ENCODE measurements at places on chromosomes 2 and 18.

GRCh38 chr2:204849892-204850291, 304.6 kb downstream of the PARD3B start:
- DNase-seq: no peak

DNA sequence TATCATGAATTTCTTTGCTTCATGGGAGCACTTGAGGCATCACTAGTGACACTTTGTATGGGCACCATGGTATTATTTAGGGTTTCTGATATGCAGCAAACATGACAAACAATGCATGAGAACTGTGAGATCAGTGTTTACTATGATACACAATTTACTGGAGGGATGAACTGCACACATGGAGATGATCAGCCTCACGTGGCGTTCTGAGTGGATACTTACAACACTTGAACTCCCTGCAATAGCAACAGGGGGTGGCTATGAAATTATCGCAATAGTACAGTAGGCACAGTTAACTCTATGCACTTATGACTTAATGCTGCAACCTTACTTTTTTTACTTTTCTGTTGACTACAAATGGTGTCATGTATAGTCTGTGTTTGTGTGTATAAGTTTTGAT, 18.5 kb upstream of the UGT1A8 start:
- DNase-seq: no peak

GRCh38 chr2:219772103-219772635, 144.7 kb downstream of the SLC4A3 start:
- DNase-seq: peak; percentile 95

DNA sequence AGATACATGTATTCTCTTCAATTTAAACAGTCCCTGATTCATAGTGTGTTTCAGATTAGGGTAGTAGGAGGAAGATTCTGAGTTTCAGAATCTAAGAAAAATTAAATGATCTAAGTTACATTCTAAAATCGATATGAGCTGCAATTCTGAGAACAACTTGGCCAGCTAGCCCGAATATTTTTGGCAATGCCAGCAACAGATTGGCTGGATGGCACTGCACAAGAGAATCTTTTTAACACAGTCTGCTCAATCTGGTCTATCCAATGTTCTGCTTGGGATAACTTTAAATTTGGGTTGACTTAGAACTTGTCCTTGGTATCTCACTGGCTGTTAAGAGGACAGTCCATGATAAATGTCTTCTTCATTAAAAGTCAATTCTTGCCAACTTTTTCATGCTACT, 853.9 kb downstream of the NRXN1 start:
- DNase-seq: no peak

DNA sequence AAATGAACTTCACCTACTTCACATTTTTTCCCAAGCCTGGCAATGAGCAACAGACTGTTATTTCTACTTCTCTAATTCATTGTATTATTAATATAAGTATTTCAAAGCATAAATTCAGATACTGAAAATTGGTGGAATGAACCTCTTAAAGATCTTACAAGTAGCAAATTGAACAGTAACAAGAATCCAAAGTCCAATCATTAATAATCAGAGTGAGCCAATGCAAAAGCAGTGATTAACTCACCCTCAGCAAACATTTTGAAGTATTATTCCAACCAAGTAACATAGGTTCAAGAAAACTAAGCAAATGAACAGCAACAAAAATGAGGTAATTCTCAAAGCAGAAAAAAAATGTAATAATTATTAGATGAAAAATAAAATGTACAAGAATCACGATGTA, 288.1 kb upstream of the ZC3H15 start:
- no peak for DNase-seq

Data from NCI-H1694 treated with DMSO at 0.1 percent for 48 hours (cell line).